Activated naive CD8-positive, alpha-beta T cell treated with anti-CD3 and anti-CD28 coated beads for 36 hours (primary cell): ENCODE measurements at places on chromosomes 7 and 10.

DNA sequence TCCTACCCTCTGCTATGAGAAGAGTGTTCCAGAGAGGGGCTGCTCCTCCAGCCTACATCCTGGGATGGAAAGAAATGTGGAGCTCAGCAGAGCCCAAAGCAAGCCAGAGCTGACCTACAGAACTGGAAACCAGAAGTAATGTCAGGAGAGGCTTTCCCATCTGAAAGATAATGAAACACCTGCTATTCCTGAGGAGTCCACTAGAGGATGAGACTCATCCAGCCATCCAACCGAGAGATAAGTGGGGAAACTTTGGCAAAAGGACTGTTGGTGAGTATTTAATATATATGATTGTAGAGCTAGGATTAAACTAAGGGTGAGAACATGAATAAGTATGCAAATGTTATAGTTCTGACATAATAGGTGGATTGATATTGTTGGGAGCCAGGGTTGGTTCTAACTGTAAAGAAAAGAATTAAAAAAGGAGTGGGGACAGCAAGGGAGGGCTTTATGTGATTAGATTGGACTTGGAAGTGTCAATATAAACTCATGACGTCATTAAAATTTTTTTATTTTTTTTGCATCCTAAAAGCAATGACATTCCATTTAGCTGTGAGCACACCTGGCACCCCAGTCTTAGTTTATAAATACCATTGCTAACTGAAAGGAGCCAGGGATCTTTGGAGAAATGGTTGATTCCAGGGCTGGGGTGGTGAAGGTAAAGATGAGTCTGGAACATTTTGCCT is 312.8 kb upstream of the NFE2L3 start:
- H3K4me3 ChIP-seq, result no peak overlapping the region
- H3K4me1 ChIP-seq, result no peaks in the 10 kb centered on the region
- H3K27ac ChIP-seq, result no peak overlapping the region
- no peak for DNase-seq
- H3K27me3 ChIP-seq, result peaks cover 9% of the 10 kb centered on the region

DNA sequence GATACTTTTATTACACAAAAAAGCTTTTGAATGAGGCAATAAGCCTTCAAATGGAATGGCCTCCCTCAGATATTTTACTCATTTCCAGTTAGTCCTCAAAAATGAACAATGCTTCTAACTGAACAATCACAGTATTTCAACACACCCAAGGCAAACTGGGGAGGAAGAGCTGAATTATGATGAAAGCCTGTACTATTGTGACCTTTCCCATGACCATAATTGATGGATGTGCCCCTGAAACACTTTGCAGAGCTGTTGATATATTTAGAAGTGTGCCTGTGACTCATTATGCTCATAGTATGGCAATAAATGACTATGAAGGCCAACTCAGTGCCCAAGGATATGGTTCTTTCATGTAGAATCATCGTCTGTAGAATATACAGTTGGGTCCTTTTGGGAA is 248.1 kb downstream of the AHR start:
- no peak for DNase-seq
- H3K27me3 ChIP-seq, result peaks cover 9% of the 10 kb centered on the region
- H3K36me3 ChIP-seq, result no peaks in the 10 kb centered on the region
- no peak overlapping the region for H3K27ac ChIP-seq
- no peak overlapping the region for H3K4me3 ChIP-seq

DNA sequence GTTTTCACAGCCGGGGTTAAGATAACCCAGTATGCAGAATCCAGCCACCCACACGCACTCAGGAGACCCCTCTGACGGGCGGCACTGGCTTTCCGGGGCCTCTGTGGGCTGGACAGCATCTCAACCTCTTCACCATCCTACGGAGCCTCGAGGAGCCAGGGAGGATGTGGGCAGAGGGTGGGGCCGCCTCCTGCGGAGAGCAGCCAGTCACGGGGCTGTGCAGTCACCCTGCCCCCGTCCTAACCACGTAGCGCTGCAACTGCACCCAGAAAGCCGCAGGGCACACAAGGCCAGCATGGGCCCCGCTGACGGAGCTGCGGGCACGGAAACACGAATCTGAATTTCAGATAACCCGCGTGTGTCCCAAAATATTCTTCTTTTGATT is 270.3 kb downstream of the ELFN1 start:
- H3K27ac ChIP-seq, result peak overlapping the region; percentile 93
- peak; percentile 90 for DNase-seq
- H3K4me1 ChIP-seq, result peaks cover 58% of the 10 kb centered on the region
- H3K4me3 ChIP-seq, result peak overlapping the region; percentile 77
- peaks cover 14% of the 10 kb centered on the region for H3K36me3 ChIP-seq

- H3K4me3 ChIP-seq, result peak overlapping the region; percentile 27
- peaks cover 38% of the 10 kb centered on the region for H3K4me1 ChIP-seq
- H3K27ac ChIP-seq, result no peak overlapping the region
- H3K27me3 ChIP-seq, result no peaks in the 10 kb centered on the region
- H3K36me3 ChIP-seq, result peaks cover 16% of the 10 kb centered on the region
- DNase-seq, result no peak
Observed at GRCh38 chr10:13102002-13102794, 2.2 kb downstream of the OPTN start.

GRCh38 chr7:130458257-130458656 is 17.4 kb upstream of the CEP41 start:
- H3K36me3 ChIP-seq, result peaks cover 11% of the 10 kb centered on the region
- DNase-seq, result no peak
- H3K27ac ChIP-seq, result peak overlapping the region; percentile 34
- H3K27me3 ChIP-seq, result no peaks in the 10 kb centered on the region
- peak overlapping the region; percentile 22 for H3K4me3 ChIP-seq
- peaks cover 21% of the 10 kb centered on the region for H3K4me1 ChIP-seq

GRCh38 chr10:13528123-13528874 is 515 bp downstream of the BEND7 start:
- no peaks in the 10 kb centered on the region for H3K36me3 ChIP-seq
- peak overlapping the region; percentile 48 for H3K4me3 ChIP-seq
- H3K27ac ChIP-seq, result no peak overlapping the region

DNA sequence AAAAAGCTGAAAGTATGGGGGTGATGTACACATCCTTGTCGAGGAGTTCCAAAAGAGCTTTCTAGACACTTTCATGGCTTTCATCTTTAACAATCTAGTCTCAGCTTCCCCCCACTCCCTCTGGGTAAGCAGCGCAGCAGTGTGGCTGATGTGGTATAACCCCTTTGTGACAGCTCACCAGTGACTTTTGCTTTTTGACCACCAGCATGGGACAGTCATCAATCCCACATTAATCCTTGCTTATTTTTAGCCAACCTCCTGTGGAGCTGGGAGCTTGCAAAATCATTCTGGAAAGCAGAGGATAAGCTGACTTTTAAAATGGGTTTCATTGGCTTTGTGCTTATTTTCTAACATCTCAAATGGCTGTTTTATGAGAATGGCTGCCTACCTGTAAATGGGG is 272.7 kb downstream of the HDAC9 start:
- no peak overlapping the region for H3K27ac ChIP-seq
- no peaks in the 10 kb centered on the region for H3K27me3 ChIP-seq
- no peaks in the 10 kb centered on the region for H3K36me3 ChIP-seq
- no peaks in the 10 kb centered on the region for H3K4me1 ChIP-seq
- H3K4me3 ChIP-seq, result no peak overlapping the region

DNA sequence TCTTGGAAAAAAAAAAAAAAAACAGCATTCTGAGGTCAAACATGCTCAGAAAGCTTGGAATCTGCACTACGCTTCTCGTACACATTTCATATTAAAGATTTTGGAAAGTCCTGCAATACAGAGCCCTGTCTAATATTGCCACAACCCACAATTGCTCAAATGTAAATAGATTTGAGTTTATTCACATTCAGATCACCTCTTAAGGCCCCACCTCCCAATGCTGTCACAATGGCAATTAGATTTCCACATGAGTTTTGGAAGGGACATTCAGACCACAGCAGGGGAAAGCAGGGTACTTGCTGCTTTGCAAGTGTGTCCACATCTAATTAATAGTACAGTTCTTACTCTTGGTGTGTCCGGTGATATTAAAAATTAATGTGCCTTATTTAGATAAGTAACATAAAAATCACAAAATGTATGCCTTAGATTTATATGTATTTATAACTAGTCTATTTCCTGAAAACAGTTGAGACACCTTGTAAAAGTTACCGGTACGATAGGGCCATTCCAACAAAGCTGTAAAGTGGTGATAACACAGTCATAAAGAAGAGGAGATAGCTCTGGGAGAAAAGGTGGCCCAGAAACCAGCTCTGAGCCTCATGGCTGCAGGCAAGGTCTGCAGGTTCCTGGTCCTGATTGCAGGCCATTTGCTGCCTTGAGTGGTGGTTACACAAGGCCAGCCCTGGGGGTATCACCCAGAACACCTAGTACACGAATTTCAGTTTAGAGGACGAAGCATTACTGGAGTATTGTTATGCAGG is 27.9 kb downstream of the EGFR start:
- no peaks in the 10 kb centered on the region for H3K36me3 ChIP-seq
- no peak overlapping the region for H3K4me3 ChIP-seq
- H3K27ac ChIP-seq, result no peak overlapping the region
- no peaks in the 10 kb centered on the region for H3K27me3 ChIP-seq
- no peak for DNase-seq
- no peaks in the 10 kb centered on the region for H3K4me1 ChIP-seq

- no peaks in the 10 kb centered on the region for H3K4me1 ChIP-seq
- no peak overlapping the region for H3K27ac ChIP-seq
- no peak for DNase-seq
- no peak overlapping the region for H3K4me3 ChIP-seq
- H3K27me3 ChIP-seq, result no peaks in the 10 kb centered on the region
Observed at GRCh38 chr7:149220534-149220933, 18.9 kb upstream of the ZNF212 start.

DNA sequence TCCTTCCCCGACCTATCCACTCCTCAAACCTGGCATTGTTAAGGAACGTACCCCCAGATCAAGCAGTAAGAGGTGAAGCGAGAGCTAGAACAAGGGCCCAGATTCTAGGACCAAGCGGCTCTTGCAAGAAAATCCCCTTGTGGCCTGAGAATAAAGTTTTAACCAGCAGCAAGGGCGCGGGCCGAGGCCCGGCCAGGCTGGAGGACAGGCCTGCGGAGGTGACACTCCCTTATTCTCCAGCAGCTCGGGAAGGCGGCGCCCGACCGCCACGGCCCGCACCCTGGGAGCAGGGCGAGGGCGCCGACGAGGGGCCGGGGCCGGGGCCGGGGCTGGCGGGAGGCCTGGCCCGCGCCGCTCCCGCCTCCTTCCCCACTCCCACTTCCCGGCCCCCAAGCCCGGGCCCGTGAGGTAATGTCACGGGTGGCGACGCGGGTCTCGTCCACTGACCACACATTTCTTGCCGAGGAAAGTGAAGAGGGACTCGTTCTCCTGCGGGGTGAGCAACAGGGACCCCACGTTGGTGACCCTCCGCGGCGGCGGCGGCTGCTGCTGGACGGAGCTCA is 551 bp downstream of the WASL start:
- H3K4me1 ChIP-seq, result peaks cover 50% of the 10 kb centered on the region
- H3K36me3 ChIP-seq, result peaks cover 19% of the 10 kb centered on the region
- H3K27ac ChIP-seq, result peak overlapping the region; percentile 95
- no peaks in the 10 kb centered on the region for H3K27me3 ChIP-seq

- H3K27me3 ChIP-seq, result no peaks in the 10 kb centered on the region
- no peak overlapping the region for H3K27ac ChIP-seq
- no peak for DNase-seq
- no peaks in the 10 kb centered on the region for H3K4me1 ChIP-seq
- no peaks in the 10 kb centered on the region for H3K36me3 ChIP-seq
Observed at GRCh38 chr10:132271458-132272230, 36.1 kb downstream of the STK32C start.

GRCh38 chr10:92832998-92833650 is 15.2 kb upstream of the EXOC6 start:
- no peaks in the 10 kb centered on the region for H3K27me3 ChIP-seq
- H3K36me3 ChIP-seq, result no peaks in the 10 kb centered on the region
- no peak for DNase-seq

GRCh38 chr10:123213192-123213591 is 59.0 kb downstream of the BUB3 start:
- no peak overlapping the region for H3K27ac ChIP-seq
- H3K4me1 ChIP-seq, result no peaks in the 10 kb centered on the region
- H3K36me3 ChIP-seq, result peaks cover 28% of the 10 kb centered on the region
- no peak overlapping the region for H3K4me3 ChIP-seq

DNA sequence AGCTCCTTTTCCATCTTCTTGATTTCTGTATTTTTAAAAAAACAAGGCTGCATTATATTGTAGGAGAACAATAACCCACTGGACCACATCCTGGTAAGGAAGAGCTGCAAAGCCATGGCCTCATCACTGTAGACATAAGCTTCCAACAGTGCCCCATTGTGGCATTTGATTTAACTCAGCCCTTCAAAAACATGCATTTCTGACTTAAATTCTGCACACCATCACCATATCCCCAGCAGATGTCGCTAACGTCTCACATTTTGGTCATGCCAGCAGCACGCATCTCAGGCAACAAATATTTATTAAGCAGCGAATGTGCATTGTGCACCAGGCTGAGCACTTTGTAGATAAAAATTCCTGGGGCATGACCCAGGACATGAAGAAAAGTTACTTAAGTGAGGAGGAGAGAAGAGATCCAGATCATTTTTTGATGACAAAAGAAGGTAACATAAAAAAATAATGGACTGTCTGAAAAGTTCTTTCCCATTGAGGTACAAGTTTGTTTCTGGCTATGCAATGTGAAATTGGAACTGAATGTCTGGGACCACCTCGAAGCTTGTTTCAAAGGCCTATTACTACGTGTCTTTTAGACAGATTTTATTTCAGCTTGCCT is 164.6 kb upstream of the CDCA7L start:
- H3K27me3 ChIP-seq, result no peaks in the 10 kb centered on the region
- H3K4me3 ChIP-seq, result no peak overlapping the region
- H3K27ac ChIP-seq, result no peak overlapping the region
- no peaks in the 10 kb centered on the region for H3K36me3 ChIP-seq

DNA sequence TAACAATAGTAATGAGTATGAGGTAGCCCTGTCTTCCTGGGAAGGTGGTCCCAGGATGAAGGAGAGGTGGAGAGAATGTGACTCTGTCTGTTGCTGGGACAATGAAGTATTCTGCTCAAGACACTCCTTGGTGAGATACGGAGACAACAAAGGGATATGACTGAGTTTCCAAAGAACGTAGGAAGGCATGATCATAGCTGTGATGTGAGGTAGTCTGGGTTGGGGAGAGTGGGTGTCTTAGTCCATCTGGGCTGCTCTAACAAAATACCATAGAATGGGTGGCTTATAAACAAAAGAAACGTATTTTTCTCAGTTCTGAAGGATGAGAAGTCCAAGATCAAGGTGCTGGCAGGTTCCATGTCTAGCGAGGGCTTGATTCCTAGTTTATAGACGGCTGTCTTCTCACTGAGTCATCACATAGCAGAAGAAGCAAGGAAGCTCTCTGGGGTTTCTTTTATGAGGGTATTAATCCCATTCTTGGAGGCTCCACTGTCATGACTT is 84.9 kb upstream of the RHOBTB1 start:
- peaks cover 8% of the 10 kb centered on the region for H3K27me3 ChIP-seq
- H3K4me1 ChIP-seq, result no peaks in the 10 kb centered on the region
- no peak overlapping the region for H3K27ac ChIP-seq
- no peaks in the 10 kb centered on the region for H3K36me3 ChIP-seq
- DNase-seq, result no peak

GRCh38 chr7:1669954-1670893 is at the start of gene ELFN1:
Gene ELFN1, plus strand, starts transcription at chr7:1670277. Its CDS starts 74,320 bp downstream, at chr7:1744597.
- peaks cover 55% of the 10 kb centered on the region for H3K27me3 ChIP-seq
- no peaks in the 10 kb centered on the region for H3K36me3 ChIP-seq
- DNase-seq, result no peak
- H3K4me3 ChIP-seq, result no peak within 1 kb of the TSS
- H3K4me1 ChIP-seq, result no peaks in the 10 kb centered on the region

GRCh38 chr7:106947244-106947728 is 82.2 kb downstream of the PIK3CG start:
- peak; percentile 28 for DNase-seq
- H3K27me3 ChIP-seq, result no peaks in the 10 kb centered on the region
- H3K4me1 ChIP-seq, result no peaks in the 10 kb centered on the region
- no peak overlapping the region for H3K27ac ChIP-seq
- H3K36me3 ChIP-seq, result no peaks in the 10 kb centered on the region

GRCh38 chr10:78460204-78460603 is 426.5 kb downstream of the RPS24 start:
- H3K4me3 ChIP-seq, result no peak overlapping the region
- H3K27me3 ChIP-seq, result no peaks in the 10 kb centered on the region
- no peaks in the 10 kb centered on the region for H3K36me3 ChIP-seq
- H3K4me1 ChIP-seq, result no peaks in the 10 kb centered on the region
